Foreskin keratinocyte (primary cell): ENCODE measurements at places on chromosomes 13 and 19.
A peak's percentile ranks its signal among the peaks of the same experiment; 100 is the strongest.

GRCh38 chr13:35888981-35889380 lies 242.2 kb downstream of the DCLK1 start:
- DNase-seq: no peak

DNA sequence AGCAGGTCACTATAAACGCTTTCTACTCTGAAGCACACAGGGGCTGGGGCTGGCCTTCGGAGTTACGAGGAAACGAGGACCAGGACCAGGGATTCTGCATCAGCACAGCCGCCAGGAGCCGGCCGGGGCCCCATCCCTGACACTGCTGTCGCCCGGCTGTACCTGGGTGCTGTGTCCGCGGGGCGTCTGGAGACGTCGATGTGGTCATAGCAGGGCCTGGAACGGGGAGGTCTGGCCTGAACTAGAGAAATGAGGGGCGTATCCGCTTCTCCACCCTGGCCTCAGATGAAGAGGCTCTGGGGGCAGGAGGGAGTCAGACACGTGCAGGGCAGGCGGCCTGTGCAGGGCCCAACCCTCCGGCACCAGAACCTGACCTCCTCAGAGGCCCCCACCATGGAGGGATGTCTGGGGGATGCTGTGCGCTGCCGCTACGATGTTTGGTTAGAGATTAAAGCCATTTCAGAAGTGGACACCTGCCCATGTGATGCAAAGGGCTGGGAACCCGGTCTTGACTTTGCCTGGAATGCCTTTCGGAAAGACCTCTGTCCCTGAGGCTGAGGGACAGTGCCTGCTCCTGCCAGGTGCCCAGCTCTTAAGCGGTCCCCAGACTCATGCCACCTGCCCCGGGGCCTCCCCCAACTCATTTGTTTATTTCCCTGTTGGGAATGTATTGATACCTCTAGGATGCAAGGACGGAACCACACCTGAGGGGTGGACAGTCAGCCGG lies 21.4 kb downstream of the GAS6 start:
- DNase-seq: no peak

DNA sequence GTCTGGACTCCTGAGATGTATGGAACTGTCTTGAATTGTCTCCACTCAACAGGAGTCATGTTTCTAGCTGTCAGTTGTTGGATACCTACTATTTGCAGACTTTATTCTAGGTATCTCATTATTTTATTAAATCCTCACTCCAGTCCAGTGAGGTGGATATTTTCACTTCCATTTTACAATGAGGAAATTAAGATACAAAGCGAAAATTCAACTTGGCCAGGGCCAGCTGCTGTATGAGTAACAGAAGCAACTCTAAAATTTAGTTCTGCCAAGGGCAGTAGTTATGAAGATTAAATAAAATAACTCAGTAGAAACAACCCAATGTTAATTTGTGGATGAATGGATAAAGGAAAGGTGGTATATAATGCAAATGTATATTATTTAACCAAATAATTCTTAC lies 12.6 kb upstream of the NDFIP2 start:
- DNase-seq: no peak

- DNase-seq: no peak
Observed at GRCh38 chr13:22369840-22370239, 699.0 kb downstream of the FGF9 start.

- DNase-seq: no peak
Observed at GRCh38 chr13:108225440-108225839, 7.2 kb downstream of the ABHD13 start.

DNA sequence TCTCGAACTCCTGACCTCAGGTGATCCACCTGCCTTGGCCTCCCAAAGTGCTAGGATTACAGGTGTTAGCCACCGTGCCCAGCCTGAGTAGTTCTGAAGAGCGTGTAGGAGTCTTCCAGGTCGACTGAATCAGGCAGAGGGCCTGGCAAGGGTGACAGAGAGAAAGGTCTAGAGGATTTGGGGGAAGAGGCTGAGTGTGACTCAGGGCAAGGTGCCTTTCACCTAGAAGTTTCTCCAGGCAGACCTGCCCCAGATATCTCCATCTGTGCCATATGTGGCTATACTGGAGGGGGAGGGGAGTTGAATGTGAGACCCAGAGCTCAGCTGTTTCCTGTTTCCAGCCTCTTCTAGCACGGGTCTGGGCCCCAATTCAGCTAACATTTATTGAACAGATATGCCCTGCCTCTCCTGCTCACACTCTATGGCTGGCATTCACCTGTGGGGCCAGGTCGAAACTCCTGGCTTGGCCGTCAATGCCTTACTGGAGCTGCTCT lies 1.3 kb downstream of the CCDC159 start:
- DNase-seq: no peak

DNA sequence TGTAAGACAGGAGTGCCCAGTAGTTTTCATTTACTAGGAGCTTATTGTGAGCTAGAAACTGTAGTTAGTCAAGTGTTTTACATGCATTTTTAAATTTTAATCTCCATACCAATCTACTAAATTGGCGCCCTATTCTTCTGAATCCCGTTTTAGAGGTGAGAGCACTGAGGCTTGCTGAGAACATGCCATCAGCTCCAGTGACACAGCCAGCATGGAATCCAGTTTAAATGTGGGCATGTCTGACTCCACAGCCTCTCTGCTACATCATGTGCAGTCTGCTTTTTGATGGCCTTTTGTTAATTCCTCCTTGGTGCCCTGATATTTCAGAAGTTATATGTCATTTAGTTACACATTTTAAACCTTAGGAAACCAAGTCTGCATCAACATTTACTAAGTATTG lies 325.4 kb downstream of the DLEU7 start:
- DNase-seq: no peak

DNA sequence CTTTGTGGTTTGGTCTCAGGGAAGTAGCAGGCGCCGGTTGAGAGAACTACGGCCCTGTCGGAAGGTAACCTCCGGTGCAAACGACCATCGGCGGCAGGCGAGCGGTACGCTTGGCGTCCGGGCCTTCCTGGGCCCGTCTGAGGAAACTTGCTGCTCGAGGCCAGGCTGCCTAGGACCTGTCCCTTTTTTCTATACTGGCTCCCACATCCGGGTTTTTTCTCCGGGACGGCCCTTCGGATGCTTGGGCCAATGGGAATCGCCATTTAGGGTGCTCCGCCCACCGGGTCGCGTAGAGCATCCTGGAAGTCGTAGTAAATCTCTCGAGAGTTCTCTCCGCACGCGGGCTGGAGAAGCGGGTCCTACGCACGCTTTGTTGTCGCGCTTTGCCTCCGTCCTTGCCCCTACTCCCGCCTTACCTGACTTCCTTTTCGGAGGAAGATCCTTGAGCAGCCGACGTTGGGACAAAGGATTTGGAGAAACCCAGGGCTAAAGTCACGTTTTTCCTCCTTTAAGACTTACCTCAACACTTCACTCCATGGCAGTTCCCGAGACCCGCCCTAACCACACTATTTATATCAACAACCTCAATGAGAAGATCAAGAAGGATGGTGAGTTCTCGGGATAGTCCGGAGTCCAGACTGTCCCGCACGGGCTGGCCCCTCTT lies at the start of gene SNRPA:
SNRPA (plus strand) TSS at position 330 of the 664 bp plus-strand sequence; CDS start at position 536, 206 bp downstream.
- DNase-seq: peak; percentile 95

- DNase-seq: no peak
Observed at GRCh38 chr13:23870356-23871140, 18.7 kb downstream of the MIPEP start.

- no peak for DNase-seq
Observed at GRCh38 chr13:65868884-65869283, 1361.3 kb downstream of the PCDH9 start.

DNA sequence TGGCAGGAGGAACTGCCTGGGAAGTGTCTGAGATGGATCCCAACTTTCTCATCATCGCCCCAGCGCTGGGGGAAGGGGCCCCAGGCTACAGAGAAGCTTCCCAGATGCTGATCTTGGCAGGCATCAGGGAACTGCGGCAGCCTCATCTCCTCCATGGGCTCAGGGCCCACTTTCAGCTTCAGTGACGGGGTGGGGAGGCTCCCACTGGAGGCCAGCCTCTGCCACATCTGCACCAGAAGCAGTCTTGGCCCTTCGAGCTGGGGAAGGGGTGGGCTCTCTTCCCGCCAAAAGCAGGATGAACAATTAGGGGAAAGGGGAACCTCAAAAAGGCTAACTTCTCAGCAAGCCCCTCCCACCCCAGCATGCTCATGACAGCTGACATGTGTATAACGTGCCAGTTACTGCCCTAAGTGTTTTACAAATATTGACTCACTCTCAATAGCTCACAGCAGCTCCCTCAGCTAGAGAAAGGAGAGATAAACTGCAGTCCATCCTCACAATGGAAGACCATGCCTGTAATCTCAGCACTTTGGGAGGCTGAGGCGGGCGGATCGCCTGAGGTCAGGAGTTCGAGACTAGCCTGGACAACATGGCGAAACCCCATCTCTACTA lies 7.1 kb upstream of the S1PR2 start:
- no peak for DNase-seq

- peak; percentile 56 for DNase-seq
Observed at GRCh38 chr19:1239796-1240737, 1.5 kb upstream of the ATP5F1D start.

- DNase-seq: no peak
Observed at GRCh38 chr13:113997845-113998751, 24.2 kb upstream of the C13orf46 start.

DNA sequence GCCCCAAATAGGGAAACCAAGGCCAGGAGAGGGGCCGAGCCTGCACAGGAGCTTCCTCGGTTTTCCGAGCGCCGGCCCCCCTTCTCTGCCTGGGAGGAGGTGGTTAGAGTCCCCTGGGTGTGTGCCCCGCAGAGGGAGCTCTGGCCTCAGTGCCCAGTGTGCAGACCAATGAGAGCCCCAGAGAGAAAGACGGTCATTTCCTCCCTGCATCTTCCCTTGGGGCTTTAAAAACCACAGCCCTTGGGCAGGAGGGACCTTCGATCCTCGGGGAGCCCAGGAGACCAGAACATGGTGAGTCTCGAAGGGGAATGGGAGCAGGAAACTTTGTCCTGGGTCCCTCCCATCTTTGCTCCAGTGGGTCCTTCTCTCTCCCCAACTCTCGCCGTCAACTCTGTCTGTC lies at the start of gene C5AR1:
C5AR1 (plus strand) TSS at position 254 of the 400 bp plus-strand sequence; CDS start at position 289, 35 bp downstream.
- no peak for DNase-seq

DNA sequence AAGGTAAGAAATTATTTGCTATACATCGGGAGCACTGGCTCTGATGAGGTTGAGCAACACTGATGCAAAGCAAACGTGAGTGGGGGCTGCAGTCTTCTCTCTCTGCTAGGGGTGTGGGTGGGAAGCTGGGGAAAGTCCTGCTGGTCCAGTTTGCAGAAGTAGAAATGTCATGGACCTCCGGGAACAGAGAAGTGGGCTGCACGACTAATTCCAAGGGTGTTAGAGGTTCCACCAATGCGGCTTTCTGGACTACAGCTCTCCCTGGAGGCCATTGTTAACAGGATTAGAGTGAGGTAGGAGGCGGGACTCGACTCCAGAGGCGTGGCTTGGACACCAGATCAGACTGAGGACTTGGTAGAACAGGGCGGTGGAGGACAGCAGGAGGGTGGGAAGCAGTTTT lies 5.7 kb upstream of the FBXO27 start:
- DNase-seq: peak; percentile 35

DNA sequence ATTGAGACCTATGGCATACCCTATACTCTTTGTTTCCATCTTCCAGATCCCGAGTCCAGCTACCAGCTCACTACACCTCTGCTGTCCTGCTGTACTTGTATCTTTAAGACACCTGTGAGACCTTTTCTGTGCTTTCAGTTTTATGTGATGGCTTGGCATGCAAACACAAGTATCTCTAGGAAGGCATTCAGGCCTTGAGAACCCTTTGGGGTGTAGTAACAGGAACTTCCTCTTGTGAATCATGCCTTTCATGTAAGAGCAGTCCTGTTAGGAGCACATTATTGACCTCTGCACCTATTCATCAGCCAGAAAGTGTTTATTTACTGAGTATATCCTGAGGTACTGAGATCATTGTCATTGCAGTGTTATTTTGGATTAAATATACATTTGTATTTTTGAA lies 87.0 kb upstream of the HTR2A start:
- peak; percentile 90 for DNase-seq

- DNase-seq: peak; percentile 61
Observed at GRCh38 chr13:68099631-68100030, 869.5 kb upstream of the PCDH9 start.

DNA sequence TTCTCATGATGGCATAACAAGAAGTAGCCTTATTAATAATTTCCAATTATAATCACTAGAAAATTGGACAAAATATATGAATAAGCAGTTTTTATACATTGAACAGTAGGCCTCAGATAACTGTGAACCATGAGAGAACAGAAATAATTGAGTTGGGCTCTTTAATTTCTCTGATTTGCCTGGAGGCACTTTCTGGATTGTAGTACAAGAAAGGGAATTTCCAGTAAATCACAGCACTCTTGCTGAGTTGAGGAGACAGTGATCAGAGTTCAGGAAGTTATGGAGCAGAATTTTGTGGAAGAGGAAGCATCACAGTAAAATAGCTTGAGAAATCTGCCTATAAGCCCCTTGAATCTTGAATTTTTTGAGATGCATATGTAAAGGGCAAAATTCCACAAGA lies 216.2 kb downstream of the MAB21L1 start:
- no peak for DNase-seq

DNA sequence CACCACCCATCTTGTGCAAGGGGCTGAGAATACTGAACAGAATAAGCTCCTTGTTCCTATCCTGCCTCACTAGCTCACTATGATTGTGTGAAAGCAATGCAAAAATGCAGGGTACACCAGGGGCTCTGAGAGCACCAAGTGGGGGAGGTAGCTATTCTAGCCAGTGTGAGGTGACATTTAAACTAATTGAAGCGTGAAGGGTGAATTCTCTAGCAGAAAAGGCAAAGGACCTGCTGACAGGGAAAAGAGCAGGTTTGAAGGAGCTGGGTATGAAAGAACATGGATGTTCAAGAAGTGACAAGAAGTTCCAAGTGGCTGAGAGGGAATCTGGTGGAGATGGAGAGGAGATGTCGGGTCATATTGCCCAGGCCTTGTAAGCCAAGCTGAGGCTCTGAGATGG lies 64.2 kb downstream of the SIAH3 start:
- DNase-seq: no peak

DNA sequence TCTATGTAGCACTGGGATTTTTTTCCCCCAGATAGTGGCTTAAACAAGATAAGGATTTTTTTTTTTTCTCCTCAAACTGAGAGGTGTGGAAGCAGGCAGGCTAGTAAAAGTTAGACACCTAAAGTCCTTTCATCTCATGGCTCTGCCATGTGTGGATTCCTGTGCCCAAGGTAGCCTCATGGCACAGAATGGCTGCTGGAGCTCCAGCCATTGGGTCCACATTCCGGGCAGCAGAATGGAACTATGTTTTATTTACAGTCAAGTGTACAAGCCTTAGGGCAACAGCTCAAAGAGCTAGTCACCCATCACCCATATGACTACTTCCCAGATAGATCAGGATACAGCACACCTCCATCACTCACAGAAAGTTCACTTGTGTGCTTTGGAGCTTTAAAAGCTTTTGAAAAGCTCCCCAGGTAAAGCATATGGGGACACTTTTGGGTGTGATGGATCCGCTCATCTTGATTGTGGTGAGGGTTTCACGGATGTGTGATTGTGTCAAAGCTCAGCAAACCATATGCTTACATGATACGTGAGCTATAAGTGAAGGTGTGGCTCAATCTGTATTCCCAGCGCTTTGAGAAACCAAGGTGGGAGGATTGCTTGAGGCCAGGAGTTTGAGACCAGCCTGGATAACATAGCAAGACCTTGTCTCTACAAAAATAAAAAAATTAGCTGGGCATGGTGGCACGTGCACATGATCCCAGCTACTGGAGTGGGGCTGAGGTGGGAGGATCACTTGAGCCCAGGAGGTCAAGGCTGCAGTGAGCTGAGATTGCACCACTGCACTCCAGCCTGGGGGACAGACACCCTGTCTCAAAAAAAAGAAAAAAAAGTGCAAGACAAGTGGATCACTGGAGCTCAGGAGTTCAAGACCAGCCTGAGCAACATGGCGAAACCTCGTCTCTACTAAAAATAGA lies 18.1 kb downstream of the PGLS start:
- no peak for DNase-seq

- no peak for DNase-seq
Observed at GRCh38 chr19:42424712-42425131, 2.5 kb downstream of the LIPE start.
